ENCODE measurements at places on chromosomes 2 and 18.

GRCh38 chr18:72848503-72849237, 19.1 kb downstream of the NETO1 start:
- peak; percentile 16 for DNase-seq

- no peak for DNase-seq
Observed at GRCh38 chr2:74092275-74092674, 55.4 kb downstream of the BOLA3 start.

DNA sequence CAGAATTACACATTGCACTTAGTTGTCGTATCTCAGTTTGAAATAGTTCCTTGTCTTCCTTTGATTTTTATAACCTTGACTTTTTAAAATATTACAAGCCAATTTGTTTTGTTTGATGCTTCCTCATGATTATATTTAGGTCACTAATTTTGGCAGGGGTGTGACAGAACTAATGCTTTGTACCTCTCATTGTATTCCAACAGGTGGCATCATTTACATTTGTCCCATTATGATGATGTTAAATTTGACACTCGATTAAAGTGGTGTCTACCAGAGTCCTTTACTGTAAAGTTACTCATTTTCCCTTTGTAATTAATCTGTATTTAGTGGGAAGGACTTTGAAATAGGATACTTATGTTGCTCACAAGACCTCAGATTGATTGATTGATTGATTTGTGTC, 21.5 kb upstream of the MFSD2B start:
- DNase-seq: peak; percentile 40

DNA sequence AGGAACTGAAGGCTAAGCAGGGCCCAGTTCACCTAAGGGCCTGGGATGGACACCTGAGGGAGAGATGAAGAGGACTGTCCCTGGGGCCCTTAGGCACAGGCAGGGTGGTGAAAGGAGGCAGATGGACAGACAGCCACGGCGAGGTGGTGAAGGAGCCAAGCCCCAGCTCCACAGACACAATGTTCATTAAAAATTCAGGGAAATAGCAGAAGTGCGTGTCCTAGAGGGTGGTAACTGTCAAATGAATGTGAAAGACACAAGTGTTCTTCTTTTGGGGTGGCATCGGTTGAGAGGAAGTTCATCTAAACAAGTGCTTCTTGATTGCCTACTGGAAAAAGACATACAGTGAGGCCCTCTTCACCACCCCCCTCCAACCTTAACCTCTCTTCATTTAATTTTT, 76.2 kb upstream of the SIX2 start:
- DNase-seq: no peak

GRCh38 chr2:200382874-200383273, 76.4 kb downstream of the SPATS2L start:
- DNase-seq: no peak

DNA sequence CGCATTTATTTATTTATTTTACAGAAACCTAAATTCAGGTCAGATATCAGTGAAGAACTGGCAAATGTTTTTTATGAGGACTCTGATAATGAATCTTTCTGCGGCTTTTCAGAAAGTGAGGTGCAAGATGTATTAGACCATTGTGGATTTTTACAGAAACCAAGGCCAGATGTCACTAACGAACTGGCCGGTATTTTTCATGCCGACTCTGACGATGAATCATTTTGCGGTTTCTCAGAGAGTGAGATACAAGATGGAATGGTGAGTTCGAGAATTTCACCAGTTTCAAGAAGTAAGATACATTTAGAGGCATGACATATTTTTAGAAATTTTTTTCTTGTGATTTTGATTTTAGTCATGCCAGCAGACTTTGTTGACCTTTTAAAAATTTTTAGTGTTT, 4.6 kb downstream of the CDCA7 start:
- no peak for DNase-seq

DNA sequence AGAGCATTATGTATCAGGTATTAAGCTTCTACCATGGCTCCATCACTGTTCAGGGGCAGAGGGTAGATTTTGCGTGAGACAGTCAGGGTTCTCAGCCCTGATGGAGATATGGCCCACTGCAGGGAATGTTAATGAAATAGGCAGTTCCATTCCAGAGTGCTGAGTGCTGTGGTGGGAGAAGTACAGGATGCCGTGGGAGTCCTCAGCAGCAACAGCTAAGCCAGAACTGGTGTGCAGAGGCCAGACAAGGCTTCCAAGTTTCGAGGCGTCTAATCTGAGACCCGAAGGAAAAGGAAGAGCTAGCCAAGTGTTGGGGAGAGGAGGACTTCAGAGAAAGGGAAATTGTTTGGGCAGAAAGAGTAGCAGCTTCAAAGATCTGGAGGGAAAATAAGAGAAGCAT, 30.2 kb upstream of the MAPRE2 start:
- no peak for DNase-seq

All from renal cortical epithelial cell (primary cell).